ENCODE measurements at places on chromosomes 5 and 9.

DNA sequence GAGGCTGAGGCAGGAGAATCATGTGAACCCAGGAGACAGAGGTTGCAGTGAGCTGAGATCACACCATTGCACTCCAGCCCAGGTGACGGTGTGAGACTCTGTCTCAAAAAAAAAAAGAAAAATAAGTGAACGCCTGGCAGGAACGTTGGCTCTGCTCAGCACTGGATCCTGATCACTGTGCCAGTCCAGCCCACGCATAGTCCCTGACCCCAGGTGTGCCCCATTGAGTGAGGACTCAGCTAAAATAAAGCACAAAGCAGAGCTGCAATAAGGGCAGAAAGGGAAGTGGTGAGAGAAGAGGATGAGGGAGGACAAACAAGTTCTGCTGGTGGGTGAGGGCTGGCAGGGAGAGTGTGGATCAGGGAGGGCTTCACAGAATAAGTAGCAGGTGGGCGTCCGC lies 4.3 kb downstream of the GRHPR start:
- peaks cover 6% of the 10 kb centered on the region for H3K4me1 ChIP-seq
- no peak overlapping the region for H3K4me3 ChIP-seq
- no peaks in the 10 kb centered on the region for H3K27me3 ChIP-seq
- H3K36me3 ChIP-seq, result no peaks in the 10 kb centered on the region
- no peak for DNase-seq

DNA sequence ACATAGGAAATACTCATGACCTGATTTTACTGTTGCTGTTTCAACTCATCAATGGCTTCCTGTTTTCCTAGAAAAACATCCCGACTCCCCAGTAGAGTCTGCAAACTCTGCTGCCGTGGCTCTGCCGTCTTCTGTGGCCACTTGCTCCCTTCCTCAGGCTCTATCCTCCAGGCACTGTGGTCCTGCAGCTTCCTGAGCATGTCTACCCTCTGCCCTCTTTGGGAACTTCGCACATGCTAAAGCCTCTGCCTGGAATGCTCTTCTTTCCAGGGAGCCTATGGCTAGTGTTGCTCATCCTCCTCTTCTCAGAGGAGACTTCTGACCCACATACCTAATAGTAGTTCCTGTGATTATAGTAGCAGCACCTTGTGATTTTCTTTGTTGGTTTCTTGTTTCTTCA lies 256.9 kb downstream of the MAN2A1 start:
- H3K4me1 ChIP-seq, result peaks cover 15% of the 10 kb centered on the region
- no peak for DNase-seq
- no peaks in the 10 kb centered on the region for H3K27me3 ChIP-seq
- H3K27ac ChIP-seq, result no peak overlapping the region
- no peaks in the 10 kb centered on the region for H3K36me3 ChIP-seq
- no peak overlapping the region for H3K4me3 ChIP-seq

DNA sequence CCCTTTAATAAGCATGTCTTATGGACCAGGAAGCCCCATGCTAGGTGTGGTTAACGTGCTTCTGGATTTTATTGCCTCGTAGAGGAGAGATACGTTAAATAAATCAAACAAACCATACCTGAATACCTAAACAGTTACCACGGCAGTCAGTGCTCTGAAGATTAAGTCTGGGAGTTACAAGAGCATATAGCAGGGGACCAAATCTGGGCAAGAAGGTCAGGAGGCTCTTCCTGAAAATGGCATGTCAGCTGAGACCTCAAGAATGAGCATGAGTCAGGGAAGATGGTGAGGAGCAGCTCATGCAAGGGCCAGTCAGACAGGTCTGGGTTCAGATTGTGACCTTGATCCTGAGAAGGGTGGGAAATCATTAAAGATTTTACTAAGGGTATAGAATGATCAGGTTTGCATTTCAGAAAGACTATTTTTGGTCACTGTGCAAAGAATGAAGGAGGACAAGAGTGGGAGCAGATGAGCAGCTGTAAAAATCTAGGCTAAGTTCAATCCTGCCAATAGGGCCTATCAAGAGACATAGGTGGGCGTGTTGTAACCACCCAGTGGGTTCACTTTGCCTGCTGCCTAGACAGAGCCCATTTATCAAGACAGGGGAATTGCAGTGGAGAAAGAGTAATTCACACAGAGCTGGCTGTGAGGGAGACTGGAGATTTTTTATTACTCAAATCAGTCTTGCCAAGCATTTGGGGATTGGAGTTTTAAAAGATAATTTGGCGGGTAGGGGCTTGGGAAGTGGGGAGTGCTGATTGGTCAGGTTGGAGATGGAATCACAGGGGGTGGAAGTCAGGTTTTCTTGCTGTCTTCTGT lies 4.8 kb upstream of the ZNF366 start:
- H3K27ac ChIP-seq, result no peak overlapping the region
- H3K36me3 ChIP-seq, result no peaks in the 10 kb centered on the region
- DNase-seq, result no peak
- no peak overlapping the region for H3K4me3 ChIP-seq
- no peaks in the 10 kb centered on the region for H3K4me1 ChIP-seq
- peaks cover 22% of the 10 kb centered on the region for H3K27me3 ChIP-seq

DNA sequence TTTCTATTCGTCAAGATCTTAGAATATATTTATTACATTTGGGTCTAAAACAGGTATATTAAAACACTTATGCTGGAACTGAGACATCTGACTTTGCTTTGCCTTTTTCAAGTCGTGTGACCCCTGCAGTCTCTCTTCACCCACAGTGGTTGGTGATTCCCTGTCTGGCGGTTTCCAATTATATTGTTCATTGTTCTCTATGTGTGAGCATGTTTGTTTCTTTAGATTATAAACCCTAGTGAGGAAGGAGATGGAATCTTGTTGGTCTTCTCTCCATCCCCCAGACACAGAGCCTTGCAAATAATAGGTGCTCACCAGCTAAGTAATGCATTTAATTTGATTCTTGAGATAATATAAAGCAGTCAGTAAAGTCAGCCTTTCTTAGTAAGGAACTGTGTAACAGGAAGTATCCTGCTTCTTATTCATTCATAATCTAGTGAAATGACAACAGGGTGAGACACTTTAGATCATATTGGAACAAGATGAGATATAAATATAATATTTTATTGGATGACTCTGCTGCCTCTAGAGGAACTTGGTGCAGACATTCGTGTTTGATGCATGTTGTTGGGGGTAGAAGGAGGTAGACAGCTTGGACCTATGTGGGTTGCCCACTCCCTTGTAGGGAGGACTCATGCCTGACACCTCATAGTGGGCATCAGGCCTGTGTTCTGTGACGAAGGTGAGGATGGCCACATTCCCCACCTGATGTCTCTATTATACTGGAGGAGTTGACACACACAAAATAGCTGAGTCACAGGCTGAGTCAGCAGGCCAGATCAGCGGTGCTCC lies 88.1 kb downstream of the FGF1 start:
- no peaks in the 10 kb centered on the region for H3K4me1 ChIP-seq
- no peak for DNase-seq
- H3K27ac ChIP-seq, result no peak overlapping the region

DNA sequence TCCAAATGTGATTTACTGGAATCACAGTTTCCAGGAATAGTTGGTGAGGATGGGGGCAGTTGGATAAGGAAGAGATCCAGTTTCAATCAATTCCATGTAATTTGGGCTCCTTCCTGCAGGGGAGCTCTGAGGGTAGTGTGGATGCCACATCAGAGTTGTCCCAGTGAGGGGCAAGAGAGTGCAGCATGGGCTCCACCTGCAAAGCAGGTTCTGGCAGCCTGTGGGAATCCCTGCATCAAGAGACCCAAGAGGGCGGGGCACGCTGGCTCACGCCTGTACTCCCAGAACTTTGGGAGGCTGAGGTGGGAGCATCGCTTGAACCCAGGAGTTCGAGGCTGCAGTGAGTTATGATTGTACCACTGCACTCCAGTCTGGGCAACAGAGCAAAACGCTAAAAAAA lies 188.5 kb downstream of the CACNA1B start:
- no peak for DNase-seq
- no peak overlapping the region for H3K4me3 ChIP-seq
- H3K4me1 ChIP-seq, result no peaks in the 10 kb centered on the region
- no peaks in the 10 kb centered on the region for H3K36me3 ChIP-seq

GRCh38 chr5:138597661-138598400 lies 22.6 kb upstream of the HSPA9 start:
- DNase-seq, result no peak
- H3K4me1 ChIP-seq, result no peaks in the 10 kb centered on the region

DNA sequence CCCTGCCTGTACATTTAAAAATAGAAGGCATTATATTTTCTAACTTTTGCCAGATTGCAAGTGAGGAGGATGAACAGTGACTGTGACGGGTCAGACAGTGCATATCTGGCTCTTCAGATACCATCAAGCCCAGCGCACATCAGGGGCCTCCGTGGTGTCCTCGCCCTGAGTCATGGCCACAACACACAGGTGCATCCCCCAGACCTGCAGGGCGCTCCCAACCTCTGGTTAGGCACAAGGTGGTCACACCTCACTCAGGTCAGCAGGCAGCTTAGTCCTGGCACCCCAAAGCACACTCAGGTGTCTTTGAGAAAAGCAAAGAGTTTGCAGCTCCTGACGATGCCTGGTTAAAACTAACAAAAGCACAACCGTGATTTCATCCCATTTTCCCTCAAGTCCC lies 28.6 kb downstream of the IRX2 start:
- H3K27ac ChIP-seq, result no peak overlapping the region
- DNase-seq, result no peak
- H3K4me3 ChIP-seq, result no peak overlapping the region
- no peaks in the 10 kb centered on the region for H3K4me1 ChIP-seq
